ENCODE measurements at places on chromosomes 7 and 10.

DNA sequence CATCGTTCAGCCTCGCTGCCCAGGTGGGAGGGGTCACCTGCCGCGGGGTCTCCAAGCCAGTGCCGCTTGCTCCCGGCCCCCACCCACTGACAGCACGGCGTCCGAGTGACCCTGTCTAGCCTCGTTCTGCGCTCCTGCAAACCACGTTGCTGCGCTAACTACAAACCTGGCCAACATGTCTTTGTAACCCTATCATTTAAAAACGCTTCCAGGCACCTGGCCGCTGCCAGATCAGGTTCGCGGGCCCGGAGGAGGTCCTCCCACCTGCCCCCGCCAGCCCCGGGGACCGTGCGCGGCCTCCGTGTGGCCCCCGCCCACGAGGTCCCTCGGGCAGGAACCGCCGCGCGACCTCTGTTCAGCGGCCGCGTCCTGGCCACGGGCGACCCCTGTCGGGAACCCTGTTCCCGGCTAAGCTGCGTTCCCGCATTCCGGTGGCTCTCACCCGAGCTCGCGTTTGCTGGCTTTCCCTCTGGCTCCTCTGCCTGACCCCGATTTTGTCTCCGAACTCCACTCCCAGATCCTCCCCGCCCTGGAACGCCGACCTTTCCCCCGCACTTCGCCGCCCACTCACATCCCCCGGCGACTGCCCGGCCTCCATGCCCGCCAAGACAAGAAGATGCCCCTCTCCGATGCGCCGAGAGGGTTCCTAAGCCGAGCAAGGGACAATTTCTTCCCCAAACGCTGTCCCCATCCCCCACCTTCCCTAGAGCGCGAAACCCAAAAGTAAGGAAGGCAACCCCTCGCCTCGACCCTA, 2.4 kb downstream of the SFMBT2 start:
- DNase-seq: peak; percentile 64

- peak; percentile 0 for DNase-seq
Measured at GRCh38 chr7:125391921-125392320, 462.3 kb upstream of the POT1 start.

- no peak for DNase-seq
Measured at GRCh38 chr7:16135658-16136057, 285.7 kb downstream of the CRPPA start.

DNA sequence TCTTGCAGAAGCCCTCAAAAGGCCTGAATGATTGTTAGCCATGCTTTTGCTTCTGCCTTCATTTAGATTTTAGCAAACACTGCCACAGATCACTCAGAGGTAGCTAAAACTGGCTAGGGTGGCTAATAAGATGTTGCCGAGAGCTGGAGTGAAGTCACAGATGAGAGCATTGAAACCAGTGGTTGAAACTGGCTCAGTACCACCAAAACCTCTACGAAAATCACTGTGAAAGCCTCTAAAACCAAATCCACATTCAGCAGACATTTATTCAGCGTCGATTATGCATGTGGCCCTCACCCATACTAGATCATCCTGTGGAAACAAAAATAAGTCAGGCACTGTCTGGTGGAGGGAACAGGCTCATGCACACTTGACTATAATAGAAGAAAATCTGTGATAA, 50.8 kb downstream of the PIK3CG start:
- no peak for DNase-seq

- DNase-seq: no peak
Measured at GRCh38 chr10:70991140-70992124, 103.1 kb upstream of the PCBD1 start.

- no peak for DNase-seq
Measured at GRCh38 chr10:78627254-78627795, 441.4 kb upstream of the ZMIZ1 start.

GRCh38 chr10:12638103-12638502, 288.8 kb downstream of the CAMK1D start:
- no peak for DNase-seq

- no peak for DNase-seq
Measured at GRCh38 chr10:43237631-43238446, 29.0 kb downstream of the RASGEF1A start.

GRCh38 chr7:112745635-112746034, 44.6 kb downstream of the TMEM168 start:
- DNase-seq: no peak

DNA sequence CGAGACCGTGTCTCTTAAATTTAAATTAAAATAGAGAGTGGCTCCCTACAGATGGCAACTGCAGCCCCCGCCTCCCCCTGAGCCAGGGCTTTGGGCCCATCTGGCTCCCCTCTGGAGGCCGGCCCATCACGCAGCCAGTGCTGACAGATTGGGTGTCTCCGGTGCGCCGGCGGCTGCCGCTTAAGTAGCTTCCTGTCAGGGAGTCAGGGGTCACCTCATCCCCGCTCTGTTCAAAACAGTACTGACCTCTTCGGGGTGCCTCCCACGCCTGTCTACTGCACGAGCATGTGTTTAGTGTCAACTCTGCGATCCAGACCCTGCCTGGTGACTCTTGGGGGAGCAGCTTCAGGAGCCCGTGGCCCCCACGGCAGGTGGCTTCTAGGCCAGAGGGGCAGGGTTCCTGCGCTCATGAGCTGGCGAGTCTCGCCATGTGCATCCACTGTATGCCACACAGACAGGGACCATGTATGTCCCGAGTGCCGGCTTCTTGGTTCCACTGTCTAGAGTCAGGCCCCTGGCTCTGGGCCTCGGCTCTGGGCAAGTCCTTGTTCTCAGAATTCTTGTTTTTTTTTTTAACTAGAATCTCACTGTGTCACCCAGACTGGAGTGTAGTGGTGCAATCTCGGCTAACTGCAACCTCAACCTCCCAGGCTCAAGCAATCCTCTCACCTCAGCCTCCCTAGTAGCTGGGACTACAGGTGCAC, 36.1 kb downstream of the KCTD7 start:
- DNase-seq: no peak

GRCh38 chr10:114271779-114272167, 32.7 kb downstream of the VWA2 start:
- peak; percentile 89 for DNase-seq

- no peak for DNase-seq
Measured at GRCh38 chr10:130776724-130777123, 534.8 kb downstream of the TCERG1L start.

- peak; percentile 21 for DNase-seq
Measured at GRCh38 chr7:119900996-119901672, 371.8 kb upstream of the KCND2 start.

GRCh38 chr10:20162123-20162522, 345.9 kb downstream of the PLXDC2 start:
- DNase-seq: no peak

DNA sequence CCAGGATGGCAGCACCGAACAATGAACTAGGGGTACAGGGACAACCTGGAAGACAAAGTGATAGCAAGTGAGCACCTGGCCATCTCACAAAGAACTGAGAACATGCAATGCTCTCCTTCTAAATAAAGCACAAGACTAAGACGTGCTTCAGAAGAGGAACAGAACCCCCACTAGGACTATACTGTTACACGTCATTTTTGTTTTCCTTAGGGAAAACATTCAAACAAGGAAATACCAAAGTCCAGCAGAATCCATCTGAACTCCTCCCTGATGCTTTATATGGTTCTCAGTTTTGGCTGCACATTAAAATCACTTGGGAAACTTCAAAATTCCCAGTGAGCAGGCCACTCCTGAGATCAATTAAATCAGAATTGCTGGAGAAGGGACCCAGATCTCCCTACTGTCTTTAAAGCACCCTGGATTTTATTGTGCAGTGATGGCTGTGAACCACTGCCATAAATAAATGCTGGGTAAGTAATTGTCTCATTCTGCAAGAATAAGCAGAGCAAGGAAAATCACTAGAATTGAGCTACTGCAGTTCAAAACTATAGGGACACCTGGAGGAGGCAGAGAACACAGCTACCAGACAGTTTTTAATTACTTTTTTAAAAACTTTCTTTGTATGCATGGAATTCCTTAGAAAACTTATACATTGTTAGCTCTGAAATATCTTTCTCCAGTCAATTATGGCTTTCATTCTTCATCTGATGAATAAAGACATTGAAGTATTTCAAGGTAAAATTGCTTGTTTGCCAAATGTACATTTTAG, 866.5 kb upstream of the GHITM start:
- DNase-seq: peak; percentile 21

DNA sequence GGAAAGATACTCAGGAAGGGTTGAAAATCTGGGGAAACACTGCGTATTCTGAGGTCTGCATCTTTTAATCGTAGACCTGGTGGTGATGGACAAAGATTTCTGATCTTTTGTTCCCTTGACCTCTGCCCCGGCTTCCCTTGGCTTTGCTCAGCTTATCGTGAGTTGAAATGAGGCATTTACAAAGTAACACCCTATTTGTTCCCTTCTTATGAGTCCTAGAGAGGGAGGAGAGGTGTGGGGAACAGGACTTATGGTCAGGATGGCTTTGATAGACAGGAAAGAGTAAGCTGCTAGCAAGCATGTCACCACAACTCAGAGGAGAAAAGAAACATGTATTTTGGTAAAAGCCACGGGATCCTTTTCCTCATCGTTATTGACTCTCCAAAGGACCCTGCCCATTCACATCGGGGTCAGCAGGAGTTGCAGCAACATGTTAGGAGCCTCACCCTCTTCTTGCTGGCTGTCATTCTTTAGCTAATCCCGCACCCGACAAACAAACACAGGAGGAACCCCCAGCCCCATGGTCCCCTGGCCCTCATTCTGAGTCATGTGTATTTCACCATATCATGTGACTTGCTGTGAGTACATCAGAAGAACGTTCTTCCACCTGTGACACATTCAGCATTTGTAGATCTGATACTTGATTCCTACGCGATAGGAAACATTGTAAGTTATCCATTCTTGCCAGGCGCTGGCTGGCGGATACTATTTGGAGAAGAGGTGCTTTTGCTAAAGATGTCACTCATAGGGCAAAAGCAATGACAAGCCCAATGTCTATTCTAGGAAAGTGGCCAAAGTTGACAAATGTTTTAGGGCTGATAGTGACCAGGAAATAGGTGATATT, 170.1 kb downstream of the RTKN2 start:
- no peak for DNase-seq

GRCh38 chr10:118501637-118502440, 93.6 kb downstream of the PRLHR start:
- peak; percentile 83 for DNase-seq

DNA sequence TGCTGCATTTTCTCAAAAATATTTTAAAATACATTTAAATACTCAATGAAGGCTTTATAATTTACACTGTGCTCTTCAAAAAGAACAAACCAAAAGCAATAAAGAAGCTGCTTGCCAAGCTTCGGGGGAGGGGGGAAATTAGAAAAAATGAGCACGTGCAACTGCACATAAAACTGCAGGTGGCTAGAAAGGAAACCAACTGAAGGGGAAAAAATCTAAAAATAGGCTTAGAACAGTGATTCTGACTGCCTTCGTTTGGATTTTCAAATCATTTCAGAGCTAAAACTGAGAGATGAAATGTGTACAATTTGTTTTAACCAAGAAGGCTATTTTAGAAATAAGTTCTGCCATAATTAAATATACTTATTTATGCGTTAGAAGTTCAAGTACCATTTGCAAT, 61.4 kb downstream of the ABI1 start:
- no peak for DNase-seq

DNA sequence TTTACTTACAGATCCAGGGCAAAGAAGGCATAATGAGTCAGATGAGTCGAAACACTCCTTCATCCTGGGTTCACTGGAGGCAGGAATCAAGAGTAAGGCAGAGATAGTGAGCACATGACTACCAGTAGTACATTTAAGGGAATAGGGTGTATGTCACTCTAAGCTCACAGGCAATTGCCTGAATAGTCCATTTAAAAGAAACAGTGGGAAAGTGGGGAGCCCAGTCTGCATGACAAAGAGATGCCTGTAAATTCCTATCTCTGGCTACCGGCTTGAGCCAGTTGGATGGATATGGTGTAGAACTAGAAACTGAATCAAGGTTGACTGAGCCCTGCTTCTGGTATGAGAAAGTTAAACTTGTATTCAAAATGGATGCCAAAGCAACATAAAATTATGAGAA, 861.5 kb upstream of the ZWINT start:
- DNase-seq: no peak

DNA sequence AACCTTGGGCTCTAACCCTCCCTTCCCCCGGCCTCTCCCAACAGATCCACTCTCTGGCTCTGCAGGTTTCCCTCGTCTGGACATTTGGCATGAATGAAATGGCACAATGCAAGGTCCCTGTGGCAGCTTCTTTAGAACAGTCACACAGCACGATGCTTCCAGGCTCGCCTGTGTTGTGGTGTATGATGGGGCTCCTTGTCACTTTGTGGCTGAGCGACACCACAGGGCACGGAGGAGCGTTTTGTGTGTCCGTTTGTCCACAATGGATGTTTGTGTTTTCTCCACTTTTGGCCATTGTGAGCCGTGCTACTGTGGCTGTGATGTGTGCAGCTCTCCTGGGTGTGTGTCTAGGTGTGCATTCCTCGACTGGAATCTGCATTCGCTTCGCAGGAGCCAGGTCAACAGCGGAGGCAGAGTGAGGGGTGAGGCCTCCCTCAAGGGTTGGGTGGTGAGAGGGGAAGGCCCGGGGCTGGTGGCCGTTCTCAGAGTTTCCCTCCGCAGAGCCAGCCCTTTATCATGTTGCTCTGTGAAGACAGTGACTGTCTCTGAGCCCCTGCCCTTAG, 22.3 kb upstream of the SHH start:
- no peak for DNase-seq

DNA sequence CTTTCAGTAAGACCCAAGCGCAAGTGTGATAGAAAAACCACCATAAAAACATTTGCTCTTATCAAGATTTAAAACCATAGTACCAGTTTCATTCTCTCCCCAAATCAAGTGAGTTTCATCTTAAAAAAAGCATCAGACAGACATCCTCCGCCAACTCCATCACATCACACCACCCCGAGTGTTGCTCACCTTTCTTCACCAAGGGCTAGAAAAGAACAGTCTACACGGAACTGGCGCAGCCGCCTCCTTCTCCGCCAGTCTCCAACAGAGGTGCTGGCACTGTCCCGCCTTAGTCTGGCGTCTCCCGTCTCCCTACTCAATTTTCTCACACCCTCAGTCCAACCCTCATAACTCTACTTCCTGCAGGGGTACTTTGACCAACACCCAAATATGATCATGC, 46.9 kb upstream of the WIPI2 start:
- DNase-seq: no peak

GRCh38 chr10:119268871-119269506, 61.6 kb downstream of the GRK5 start:
- peak; percentile 41 for DNase-seq

DNA sequence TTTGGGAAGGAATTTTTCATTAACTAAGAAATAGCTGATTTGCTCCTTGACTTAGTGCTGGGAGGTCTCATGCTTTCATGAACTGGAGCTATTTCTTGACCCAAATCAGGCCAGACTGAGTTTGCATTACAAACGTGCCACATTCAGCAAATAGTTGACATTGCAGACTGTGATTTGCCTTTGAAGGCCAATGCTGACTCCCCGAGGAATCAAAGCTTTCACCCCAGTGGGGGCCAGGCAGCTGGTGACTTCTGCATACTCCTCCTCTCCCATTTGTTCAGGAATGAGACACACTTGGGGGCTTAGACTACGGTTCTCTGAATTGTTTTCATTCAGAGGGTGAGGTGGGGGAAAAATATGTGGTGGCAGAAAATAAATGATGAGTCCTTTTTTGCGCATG, 111.0 kb upstream of the JAZF1 start:
- no peak for DNase-seq

GRCh38 chr10:125193306-125193877, 33.0 kb upstream of the CTBP2 start:
- DNase-seq: no peak

GRCh38 chr7:142925413-142925812, 8.1 kb downstream of the TRPV5 start:
- no peak for DNase-seq

Measured in cardiac fibroblast (primary cell).